ENCODE measurements at places on chromosomes 7 and 10.

- no peak for DNase-seq
Observed at GRCh38 chr7:114973147-114973546, 51.3 kb downstream of the MDFIC start.

- DNase-seq: no peak
Observed at GRCh38 chr7:140390466-140391190, 7.7 kb downstream of the SLC37A3 start.

GRCh38 chr10:84706875-84707274 lies 378.5 kb downstream of the CCSER2 start:
- no peak for DNase-seq

DNA sequence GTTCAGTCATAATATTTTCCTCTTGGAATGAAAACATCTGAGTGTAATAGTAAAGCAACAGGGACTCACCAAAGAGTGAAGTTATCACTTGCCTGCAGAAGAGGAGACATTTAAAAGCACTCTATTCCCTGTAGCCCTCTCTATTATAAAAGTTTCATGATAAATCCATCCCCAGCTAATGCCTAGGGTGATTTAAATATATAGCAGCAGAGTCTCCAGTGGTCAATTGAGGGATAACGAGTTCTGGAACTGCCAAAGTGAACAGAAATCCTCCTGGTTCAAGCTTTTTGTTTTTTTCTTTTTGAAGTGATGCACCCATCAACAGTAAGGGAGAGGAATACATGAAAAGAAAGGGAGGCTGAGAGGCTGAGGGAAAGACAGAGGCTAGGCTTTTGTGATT lies 87.3 kb downstream of the EVX1 start:
- DNase-seq: no peak

DNA sequence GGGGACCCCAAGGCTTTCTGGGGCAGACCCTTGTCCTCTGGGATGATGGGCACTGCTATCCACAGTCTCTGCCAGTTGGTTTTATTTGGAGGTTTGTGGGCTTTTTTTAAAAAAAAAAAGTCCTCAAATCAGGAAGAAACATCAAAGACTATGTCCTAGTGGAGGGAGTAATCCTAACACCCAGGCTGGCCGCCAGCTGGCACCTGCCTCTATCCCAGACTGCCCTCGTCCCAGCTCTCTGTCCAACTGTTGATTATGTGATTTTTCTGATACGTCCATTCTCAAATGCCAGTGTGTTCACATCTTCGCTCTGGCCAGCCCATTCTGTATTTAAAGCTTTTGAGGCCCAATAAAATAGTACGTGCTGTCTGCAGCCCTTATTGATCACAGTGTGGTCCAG lies 61.0 kb upstream of the LRRC4 start:
- DNase-seq: no peak

DNA sequence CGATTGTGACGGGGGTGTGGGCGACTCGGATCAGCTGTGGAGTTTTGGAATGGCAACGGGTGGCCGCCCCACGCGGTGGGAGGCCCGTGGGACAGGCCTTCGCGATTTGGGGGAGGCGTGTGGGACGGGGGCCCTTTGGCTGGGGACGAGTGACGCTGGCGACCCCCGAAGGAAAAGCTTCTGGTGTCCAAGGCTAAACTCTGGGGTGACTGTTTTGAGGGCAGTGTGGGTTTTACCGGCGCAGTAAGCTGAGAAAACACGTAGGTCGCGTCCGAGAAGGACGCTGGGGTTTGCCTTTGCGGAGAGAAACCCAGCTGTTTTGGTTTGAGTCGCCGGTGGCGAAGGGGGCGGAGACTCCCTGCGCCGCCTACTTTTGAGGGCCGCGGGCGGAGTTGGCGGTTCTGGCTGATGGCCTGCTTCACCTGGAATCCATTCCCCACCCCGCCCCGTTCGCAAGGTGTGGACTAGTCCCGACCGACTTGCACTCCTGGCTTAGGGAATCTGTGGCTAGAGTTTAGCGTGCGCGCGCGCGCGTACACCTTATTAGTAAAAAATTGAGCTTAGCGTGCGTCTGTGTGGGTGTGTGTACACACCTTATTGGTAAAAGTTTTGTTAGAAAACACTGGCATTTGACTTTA lies 606 bp downstream of the TAX1BP1 start:
- peak; percentile 85 for DNase-seq

- DNase-seq: peak; percentile 74
Observed at GRCh38 chr10:97914837-97915211, 65.2 kb downstream of the GOLGA7B start.

DNA sequence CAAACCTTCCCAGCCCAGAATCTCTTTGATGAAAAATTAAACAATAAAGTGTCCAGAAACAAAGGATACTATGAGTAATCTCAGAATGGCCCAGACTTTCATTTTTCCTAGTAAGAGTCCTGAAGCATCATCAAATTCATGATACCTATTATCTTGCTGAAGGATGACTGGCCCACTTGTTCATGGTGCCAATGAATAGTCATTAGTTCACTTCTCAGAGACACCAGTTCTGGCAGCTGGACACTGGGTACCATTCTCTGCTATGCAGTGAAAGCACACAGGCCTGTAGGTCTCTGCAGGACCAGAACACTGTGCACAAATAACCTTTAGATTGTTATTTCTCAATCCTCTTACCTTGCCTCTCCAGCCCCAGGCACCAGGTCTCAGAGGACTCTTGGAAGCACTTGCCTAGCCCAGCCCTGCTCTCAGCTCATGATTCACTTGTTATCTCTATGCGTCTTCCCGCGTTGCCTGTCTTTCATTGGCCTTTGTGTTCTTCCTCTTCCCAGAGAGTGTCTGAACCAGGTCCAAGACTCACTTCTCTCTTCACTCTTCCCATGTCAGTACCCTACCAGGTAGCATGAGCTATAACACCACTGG lies 98.1 kb upstream of the AGBL3 start:
- DNase-seq: no peak

DNA sequence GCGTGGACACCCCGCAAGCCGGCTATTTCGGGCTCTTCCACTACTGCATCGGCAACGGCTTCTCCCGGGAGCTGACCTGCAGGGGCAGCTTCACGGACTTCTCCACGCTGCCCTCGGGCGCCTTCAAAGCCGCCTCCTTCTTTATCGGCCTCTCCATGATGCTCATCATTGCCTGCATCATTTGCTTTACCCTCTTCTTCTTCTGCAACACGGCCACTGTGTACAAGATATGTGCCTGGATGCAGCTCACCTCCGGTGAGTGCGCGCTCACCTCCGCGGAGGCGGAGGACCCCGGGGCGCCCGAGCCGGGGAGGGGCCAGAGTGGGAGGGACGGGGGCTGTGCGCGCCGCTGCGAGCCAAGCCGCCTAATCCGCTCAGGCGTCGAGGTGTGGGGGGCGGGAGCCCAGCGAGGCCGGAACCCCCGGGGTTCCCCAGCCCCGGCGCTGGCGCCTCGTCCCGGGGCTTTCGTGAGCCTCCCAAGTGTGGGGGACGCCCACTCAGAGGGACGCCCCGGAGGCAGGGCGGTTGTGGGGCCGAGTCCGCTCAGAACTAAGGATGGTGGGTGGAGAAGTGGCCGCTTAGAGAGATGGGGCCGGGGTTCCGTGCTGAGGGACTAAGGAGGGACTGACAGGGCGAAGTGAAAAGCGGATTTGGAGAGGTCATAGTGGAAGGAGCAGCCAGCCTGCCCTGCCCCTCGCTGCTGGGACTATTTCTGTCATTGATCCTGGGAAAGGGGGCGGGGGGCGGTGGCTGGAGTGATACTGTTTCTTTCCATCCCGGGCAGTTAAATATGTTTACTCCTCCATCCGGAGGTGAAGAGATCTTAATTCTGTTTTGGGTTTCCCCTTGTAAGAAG lies 795 bp downstream of the LHFPL3 start:
- no peak for DNase-seq

GRCh38 chr10:8616166-8616565 lies 561.7 kb downstream of the GATA3 start:
- no peak for DNase-seq

DNA sequence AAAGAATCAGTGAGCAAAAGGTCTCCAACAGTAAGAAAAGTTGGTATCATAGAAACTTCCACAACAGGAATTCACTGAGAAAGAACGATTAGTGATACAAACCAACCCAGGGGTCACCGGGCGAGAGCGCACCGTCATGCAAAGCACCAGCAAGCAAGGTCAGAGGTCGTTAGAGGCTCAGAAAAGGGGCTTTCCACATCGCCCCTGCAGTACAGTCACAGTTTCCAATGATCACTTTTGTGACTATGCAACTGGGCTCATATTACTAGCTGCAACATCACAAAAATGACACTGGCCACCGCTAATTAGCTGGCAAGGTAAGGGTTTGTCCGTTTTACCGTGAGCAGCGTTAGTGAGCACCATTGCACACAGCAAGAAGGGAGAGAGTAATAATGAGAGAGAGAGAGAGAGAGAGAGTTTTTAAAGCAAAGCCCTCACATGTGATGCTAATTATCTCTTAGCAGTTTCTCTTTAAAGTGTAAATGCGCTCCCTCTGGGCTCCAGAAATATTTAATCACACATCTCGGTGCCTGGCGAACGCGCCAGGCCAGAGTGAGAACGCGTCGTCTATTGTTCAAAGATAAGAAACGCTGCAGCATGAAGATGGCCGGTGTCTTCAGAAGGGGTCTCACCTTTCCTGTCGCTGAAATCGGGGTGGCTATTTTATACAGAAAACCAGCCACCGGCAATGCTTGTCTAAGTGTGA lies 237.5 kb downstream of the DNAJB6 start:
- no peak for DNase-seq

- no peak for DNase-seq
Observed at GRCh38 chr10:70651661-70652060, 20.6 kb upstream of the ADAMTS14 start.

GRCh38 chr7:143429770-143430698 lies 13.2 kb upstream of the TAS2R60 start:
- DNase-seq: no peak

GRCh38 chr7:5827755-5828154 lies 46.3 kb upstream of the RNF216 start:
- DNase-seq: peak; percentile 29

DNA sequence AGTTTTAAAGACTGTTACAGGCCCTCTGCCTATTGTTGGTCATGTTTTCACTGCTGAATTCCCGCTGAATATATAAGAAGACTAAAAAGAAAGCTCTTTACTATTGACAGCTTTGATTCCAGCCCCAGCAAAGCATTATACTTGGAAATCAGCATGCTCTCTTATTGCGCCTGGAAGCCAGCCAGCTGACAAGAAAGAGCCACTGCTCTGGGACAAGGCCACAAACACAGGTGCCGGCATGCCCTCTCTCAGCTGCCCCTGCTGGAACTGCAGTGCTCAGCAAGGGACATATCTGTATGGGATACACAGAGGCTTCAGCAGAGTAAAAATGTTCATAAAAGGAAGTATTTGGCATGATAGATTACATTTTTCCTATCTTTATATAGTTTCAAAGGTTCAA lies 523.9 kb downstream of the ADRA2A start:
- no peak for DNase-seq

GRCh38 chr10:61452655-61453641 lies at the start of gene TMEM26:
TSS of gene TMEM26 (minus strand) at chr10:61453381. CDS start at chr10:61453081, 300 bp downstream.
- no peak for DNase-seq

- no peak for DNase-seq
Observed at GRCh38 chr10:19453967-19454366, 362.3 kb upstream of the PLXDC2 start.

DNA sequence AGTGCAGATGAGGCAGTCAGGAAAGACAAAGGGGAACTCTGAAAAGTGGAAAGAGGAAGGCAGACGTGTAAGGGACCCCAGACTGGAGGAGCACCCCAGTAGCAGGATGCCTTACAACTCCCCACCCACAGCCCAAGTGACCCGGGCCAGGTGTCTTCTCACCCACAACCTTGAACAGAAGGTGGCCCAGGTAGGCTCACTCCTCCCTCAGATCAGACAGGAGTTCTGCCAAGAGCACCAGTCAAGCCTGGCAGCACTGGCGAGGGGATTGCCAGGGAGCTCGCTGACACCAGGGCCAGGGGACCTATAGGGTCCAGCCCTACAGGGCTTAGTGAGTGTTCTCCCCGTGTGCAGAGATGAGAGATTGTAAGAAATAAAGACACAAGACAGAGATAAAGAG lies 27.1 kb upstream of the LMBR1 start:
- no peak for DNase-seq

Data from activated T-cell treated with anti-CD3 and anti-CD28 coated beads for 48 hours (primary cell).